ENCODE measurements at places on chromosomes 4 and X.
A peak's percentile ranks its signal among the peaks of the same experiment; 100 is the strongest.

DNA sequence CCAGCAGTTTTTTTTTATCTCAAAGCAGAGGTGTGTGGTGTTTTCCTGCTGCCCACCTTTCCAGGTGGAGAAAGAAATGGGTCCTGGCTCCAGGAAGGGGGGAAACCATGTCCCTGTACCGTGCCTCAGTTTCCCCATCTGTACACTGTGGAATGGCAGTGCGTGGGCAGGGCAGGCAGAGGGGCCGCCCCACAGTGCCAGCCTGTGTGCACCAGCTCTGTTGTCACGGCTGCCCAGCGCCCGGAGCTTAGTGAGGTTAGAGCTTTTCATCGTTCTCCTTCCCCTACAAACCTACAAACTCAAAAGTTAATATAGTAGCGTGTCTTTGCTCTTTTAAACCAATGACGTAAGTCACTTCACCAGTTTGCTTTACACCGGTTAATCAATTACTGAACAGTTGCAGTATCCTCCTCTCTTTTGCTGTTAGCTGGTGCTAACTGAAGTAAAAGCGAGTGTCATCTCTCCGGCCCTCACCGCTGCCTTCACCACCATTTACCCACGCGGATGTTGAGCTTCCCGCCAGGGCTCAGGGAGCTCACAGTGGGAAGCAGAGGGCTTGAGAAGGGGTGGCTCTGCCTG, 114.8 kb upstream of the ADRA2C start:
- no peak for DNase-seq

GRCh38 chr4:89997171-89997704, 102.6 kb downstream of the MMRN1 start:
- DNase-seq = no peak

DNA sequence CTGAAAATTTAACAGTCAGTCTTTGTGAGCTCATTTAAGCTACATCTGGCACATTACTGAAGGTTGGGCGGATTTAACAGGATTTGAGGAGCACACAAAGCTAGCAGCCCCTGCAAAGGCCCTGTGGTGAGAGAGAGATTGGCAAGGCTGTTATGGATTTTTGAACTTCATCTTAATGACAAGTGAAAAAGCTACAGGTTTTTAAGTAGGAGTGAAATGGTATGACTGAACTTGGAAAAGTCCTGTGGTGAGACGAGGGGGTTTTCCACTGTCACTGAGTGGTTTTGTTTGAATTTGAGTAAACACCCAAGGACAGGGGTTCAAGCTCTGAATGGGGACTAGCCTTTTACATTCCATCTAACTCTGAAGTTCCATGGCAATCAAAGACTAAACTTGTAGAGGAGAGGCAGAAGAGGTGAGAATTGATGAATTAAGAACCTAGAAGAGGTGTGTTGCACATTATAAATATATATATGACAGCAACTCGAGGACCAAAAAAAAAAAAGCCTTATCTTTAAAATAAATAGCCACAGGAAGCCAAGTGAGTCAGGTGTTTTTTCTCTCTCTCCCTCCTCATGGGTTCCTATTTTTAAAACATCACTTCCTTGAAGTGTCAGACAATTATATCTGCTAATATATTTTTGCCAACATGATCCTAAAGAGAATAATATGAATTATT, 47.8 kb upstream of the CLNK start:
- DNase-seq = peak; percentile 85

- DNase-seq = no peak
Observed at GRCh38 chr4:66574145-66574978, 904.1 kb upstream of the EPHA5 start.

DNA sequence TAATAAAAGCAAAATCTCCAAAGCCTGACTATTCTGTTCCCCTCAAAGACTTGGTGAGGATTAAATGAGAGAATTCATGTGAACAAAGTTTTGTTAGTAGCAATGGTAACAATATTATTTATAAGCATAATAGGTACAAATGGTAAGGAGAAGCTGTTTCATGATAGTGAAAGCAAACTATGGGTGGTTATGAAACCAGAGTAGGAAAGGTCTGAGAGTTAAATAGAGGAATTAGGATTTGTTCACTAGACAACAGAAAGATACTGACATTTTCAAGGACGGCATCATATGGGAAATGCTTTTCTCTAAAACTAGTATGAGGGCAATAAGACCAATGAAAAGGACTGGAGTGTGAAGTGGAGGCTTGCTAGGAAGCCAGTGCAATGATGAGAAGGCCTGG, 128.6 kb upstream of the FTHL17 start:
- no peak for DNase-seq

GRCh38 chr4:183770906-183771305, 111.8 kb downstream of the TRAPPC11 start:
- no peak for DNase-seq

DNA sequence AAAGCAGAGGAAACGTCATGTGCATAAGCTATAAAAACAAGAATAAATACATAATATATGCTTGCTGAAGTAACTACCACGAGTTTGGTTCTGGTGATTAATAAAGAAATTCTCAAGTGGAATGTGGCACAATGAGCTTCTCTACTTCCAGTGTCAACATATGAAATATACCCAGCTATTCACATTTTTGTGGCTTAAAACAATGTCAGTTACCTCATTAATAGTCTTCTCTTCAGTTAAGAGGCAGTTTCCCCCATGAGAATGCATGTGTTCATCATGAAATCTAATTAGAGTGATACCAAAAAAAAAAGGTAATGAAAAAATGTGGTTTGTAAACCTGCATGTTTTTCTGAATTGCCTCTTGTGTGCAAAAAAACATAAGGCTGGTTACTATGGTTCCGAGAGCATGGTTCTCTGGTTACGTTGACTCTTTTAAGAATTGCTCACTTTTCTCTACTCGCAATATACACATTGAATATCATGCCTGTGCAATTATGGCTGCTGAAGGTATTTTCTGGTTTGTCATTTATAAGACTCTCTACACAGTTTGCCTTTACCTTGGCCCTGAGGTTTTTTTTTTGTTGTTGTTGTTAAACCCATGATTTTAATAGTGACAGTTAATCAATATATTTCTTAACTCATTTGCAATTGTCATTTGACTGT, 108.2 kb downstream of the PCDH7 start:
- DNase-seq = no peak

GRCh38 chr4:114911111-114911510, 202.3 kb downstream of the NDST4 start:
- no peak for DNase-seq

- DNase-seq = no peak
Observed at GRCh38 chrX:140432346-140433175, 72.3 kb downstream of the SOX3 start.

- DNase-seq = no peak
Observed at GRCh38 chrX:108412783-108413182, 25.4 kb downstream of the COL4A6 start.

DNA sequence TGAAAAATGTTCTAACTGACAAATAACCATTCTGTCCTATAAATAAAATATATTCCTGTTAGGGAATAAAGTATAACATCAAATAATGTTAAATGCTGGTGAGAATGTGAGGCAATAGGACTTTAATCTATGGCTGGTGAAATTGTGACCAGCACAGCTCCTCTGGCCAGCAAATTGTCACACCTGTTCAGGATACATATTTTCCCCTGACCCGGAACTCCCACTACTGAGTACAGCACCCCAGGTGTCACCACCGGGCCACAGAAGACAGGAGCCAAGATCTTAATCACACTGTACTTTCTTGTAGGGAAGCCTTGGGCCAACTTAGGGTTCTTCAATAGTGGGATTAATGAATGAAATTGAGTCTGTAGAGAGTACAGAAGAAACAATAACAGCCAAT, 33.2 kb downstream of the C4orf33 start:
- no peak for DNase-seq

DNA sequence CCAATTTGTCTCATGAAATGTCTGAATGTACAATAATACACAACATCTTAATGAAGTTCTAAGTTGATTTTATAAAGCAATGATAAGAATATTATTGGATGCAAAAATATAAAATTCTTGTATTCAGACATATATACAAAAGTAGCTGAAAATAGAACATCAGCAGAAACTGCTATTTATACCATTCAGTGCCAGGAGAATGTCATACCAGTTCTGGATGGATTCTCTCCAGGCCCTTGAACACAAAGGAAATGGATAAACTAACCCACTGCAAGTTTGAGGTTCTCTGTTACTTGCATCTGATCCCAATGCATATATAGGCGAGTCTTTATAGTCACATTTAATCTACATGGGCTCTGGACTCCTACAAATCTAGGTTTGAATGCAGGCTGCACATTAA, 126.3 kb upstream of the KLF3 start:
- no peak for DNase-seq

DNA sequence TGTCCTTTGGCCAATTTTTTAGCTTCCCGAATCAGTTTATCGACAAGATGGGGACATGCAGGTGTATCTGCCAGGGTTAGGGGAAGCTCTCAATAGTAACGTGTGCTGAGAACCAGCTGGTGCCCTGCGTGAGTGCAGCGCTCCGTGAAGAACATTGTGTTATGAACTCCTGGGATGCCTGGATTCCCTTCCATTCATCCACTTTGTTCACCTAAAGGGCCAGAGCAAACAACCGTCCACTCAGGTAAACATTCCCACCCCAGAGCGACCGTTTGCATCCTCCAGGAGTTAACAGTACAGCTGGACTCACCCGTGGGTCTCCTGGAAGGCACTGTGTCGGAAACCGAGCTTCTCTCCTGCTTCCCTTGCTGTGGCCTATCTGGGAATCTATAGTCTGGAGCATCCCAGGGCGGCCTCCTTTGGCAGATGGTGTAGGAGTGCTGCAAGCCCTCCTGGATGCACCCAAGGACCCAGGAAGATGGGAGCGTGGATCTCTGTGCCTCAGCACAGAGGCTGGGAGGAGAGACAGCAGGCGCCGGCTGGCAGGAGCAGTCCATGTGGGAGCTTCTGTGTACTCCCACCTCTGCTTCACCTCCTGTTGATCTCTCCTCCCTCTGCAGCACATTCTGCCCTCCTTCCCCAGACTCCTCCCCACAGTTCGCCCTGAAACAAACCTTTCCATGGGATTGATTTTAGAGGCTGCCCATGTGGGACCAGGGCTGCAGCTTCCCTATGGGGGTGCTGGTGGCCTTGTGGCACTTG, 62.7 kb downstream of the SHROOM2 start:
- no peak for DNase-seq

DNA sequence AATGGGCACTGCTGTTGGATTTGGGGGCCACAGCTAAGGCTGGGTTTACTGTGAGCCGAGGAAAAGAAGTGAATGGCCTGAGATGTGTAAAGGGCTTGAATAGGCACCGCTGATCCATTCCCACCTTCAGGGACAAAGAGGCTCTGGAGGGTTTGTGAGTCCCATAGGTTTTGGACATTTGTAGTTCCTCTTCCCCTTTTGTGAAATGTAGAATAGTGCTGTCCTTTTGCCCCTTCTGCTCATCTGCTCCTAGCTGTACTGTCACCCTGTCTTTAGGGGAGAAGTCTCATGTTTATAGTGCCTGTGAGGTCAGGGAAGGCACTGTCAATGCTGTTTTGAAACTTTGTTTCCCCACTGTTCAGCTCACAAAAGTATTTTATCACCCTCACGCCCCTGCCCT, 26.4 kb upstream of the CLCN4 start:
- no peak for DNase-seq

DNA sequence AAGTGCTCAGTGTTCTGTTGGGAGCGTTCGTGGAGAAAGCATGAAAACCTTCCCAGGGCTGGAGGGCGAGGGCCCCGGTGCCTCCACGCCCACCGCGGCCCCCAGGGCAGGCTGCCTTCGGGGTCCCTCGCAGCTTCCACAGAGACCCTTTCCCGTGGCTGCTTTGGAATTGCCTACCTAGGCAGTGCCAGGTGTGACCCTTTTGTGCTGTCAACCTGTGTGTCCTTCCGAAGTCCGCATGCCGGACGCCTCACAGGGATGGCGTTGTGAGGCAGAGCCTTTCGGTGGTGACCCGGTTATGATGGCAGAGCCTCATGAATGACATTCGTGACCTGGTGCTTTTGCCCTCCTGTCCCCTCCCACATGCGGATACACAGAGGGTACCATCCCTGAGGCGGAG, 17.4 kb downstream of the TMEM175 start:
- no peak for DNase-seq

- no peak for DNase-seq
Observed at GRCh38 chr4:126548890-126549289, 1083.9 kb upstream of the INTU start.

GRCh38 chr4:8301851-8302730, 32.5 kb downstream of the HTRA3 start:
- no peak for DNase-seq

- DNase-seq = no peak
Observed at GRCh38 chr4:139933104-139933503, 220.9 kb downstream of the MAML3 start.

DNA sequence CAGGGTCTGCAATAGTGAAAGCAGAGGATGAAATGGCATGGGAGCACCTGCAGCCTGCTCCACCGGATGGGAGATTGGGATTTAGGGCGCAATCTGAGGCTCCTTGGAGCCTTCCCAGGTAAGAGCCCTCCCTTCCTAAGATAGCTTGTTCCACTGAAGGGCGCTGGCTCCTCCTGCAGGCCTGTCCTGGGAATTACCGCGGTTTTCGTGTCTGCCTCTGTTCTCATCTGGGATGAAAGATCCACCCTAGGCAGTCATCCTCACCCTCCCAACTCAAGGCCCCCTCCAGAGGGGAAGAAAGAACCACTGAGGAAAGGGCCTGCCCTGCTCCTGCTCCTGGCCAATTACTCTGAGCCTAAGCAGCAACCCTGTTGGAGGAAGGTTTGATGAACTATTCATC, 547.5 kb downstream of the SMARCA1 start:
- peak; percentile 4 for DNase-seq

DNA sequence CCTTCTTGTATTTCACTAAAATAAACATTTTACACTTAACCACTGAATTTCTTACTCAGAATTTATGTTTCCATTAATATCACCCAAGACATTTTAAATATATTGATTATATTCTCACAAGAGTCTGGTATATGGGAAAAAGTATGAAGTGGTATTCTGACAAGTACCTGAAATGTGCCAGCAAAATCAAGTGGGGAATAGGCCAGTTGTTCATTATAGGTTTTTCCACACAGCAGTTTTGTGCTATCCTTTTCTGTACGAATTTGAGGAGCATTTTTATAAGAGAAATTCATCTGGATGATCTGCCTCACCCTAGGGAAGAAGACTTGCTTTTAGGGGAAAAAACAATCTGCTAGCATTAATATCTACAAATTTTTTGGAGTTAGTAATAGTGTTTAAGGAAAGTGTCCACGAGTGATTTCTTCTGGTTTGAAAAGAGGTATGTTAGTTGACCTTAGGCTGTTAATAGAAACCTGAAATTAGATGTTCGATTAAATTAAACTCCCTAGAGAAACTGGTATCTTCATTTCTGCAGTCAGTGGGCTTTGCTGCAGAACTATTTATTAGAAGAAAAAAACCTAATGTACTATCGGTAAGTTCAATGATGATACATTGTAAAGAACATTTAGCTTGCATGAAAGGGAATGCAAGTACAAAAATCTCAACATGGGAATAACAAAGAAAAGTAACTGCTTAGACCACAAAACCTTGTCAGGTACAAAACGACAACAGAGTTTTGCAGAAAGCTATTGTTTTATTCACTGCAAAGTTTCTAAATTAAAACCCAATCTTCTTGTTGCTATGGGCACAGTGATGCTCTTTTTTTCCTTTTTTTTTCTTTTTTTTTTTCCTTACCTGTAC, 1.8 kb downstream of the KLF3 start:
- no peak for DNase-seq

Data from GM12865 (cell line).